ENCODE measurements at places on chromosomes 6 and 20.

DNA sequence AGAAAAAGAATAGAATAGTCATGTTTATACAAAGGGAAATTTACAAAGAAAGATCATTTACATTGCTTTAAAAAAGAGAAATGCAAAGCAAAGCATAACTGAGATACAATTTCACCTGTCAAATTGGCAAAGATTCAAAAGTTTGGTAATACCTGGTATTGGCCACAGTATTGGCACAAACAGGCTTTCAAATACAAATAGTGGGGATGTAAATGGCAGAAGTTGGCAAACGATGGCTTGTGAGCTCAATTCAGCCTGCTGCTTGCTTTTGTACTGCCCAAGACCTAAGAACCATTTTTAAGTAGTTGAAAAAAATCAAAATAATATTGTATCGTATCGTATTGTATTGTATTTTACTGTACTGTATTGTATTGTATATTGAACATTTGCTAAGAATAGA is 194.5 kb upstream of the JAG1 start:
- no peak for DNase-seq

DNA sequence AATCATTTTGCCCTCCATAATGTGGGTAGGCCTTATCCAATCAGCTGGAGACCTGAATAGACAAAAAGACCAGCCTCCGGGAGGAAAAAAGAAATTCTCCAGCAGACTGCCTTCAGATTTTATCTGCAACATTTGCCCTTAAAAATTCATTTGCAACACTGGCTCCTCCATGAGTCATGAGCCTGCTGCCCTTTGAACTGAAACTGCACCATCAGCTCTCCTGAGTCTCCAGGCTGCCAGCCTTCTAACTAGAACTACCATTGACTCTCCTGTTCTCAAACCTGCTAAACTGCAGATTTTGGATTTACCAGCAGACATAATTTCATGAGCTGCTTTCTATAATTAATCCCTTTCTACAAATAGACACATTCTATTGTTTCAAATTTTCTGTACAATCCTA is 223.9 kb upstream of the THEMIS start:
- no peak for DNase-seq

DNA sequence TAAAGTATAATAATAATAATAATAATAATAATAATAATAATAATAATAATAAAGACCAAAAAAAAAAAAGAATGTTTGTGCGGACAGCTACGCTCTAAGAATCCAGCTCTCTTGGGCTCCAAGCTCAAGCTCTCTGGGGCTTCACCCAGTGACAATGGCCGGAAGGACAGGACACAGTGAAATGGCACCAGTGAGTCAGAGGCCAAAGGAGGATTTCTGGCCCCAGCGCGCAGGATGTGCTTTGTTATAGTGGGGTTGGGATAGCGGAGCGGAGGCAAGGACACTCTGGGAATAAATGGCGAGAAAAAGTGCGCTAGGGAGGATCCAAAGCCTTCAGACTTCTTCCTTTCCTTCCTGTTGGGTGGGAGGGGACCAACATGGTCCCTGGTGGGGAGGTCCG is 38.2 kb downstream of the HLA-A start:
- no peak for DNase-seq

DNA sequence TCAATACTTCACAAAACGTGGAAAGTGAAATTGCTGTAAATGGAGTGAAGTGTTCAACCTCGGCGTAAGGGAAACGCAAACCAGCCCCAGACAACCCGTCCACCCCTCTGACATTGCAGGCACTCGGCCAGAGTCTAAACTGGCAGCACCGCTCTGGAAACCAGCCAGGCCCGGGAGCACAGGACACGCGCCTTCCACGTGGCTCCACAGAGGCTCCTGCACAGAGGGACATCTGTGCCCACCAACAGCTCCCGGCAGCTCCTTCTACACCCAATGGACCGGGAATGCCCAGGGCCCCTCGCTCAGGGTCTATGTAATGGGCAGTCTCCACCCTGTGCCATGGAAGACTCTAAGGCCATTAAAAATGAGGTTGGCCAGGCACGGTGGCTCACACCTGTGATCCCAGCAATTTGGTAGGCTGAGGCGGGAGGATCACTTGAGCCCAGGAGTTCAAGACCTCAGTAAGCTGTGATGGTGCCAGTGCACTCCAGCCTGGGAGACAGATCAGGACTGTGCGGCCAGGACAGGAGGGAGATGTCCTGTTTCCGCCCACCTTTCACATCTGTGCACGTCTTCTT is 3.4 kb upstream of the HELZ2 start:
- DNase-seq = no peak

- DNase-seq = no peak
Measured at GRCh38 chr6:26280407-26280806, 84.6 kb upstream of the BTN3A2 start.

DNA sequence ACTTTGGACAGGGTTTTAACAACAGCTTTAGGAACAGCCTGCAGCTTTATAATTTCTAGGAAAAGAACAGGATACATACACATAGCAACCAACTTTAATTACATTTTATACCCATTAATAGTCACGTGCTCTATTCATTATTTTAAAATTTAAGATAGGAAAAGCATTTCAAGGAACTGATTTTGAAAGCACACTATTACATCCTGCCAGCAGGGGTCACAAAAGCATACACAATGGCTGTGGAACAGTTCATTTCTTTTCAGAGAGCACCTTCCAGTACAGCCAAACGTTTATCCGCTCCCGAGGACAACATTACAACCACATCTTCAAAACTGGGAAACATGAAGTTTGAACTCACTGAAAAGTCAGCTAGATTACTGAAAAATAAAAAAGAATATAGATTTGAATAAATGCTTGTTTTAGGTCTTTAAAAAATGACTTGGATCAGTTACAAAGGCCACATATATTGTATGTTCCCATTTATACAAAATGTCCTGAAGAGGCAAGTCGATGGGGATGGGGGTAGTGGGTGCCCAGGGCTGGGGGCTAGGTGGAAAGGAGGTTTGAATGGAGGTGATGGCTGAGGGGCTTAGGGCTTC is 104.6 kb upstream of the EXOC2 start:
- DNase-seq = peak; percentile 35

GRCh38 chr6:164331026-164331425 is 916.5 kb downstream of the QKI start:
- DNase-seq = no peak

- DNase-seq = peak; percentile 54
Measured at GRCh38 chr6:90350689-90351554, 54.3 kb upstream of the BACH2 start.

GRCh38 chr6:134447883-134448387 is 130.0 kb upstream of the SGK1 start:
- no peak for DNase-seq

DNA sequence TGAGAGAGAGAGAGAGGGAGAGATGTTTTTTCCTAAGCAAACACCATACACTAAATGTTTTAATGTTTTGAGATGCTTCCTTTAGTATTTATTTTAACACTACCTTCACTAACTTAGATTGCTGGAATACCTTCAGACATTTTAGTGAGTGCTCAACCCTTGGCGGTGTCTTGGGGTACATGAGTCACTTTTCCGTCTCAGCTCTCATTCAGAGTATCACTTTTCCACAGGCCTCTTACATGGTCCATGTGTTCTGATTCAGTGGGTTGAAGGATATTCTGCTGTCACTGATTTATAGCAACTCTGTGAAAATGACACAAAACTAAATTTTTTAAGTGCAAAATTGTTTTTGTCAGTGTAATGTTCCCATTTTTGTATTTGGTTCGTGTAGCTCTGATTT is 217.9 kb downstream of the CLVS2 start:
- no peak for DNase-seq

- DNase-seq = peak; percentile 89
Measured at GRCh38 chr6:34888874-34889555, at the start of gene ANKS1A. Gene ANKS1A (plus strand): TSS chr6:34889255. CDS start chr6:34889403, 148 bp downstream.

DNA sequence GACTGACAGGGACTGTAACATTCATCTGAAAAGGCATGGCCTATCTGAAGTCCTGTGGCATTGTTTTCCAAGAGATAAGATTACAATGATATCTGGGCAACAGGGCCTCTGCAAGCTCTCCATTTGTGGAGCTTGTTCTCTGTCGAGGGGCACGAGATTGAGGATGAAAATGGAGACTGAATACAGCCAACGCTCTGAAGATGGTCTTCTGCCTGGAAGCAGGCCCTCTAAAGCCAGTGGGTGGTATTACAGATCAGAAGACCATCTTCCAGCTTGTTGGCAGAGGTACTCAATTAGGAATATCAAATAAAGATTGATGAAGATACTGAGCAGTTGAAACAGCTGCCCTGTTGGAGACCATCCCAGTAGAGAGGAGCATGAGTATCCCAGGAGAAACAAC is 288.2 kb downstream of the CENPW start:
- DNase-seq = no peak

- DNase-seq = no peak
Measured at GRCh38 chr20:59748619-59749191, 144.4 kb downstream of the PHACTR3 start.

Measured in CD4-positive, alpha-beta T cell treated with Interleukin-2 at 100 ng/mL for 4 hours (primary cell).